Suprapubic skin (tissue), 4 donors: ENCODE measurements at places on chromosomes 2 and 18. TPM values are rescaled to one million over a fixed set of nuclear protein-coding genes. Genes with fewer than 3 reads are reported as not detected.

TACR1 gene
- 0.91 TPM for total RNA-seq

FOXD4L1 gene
- not detected for total RNA-seq

TMEM163 gene
- total RNA-seq, result not detected

RAPGEF4 gene
- 49.5 TPM for total RNA-seq

SCTR gene
- not detected for total RNA-seq

ASTL gene
- 0.87 TPM for total RNA-seq

GULP1 gene
- 16.2 TPM for total RNA-seq

COLEC11 gene
- not detected for total RNA-seq

FBXO48 gene
- 2.2 TPM for total RNA-seq

SNED1 gene
- 11.5 TPM for total RNA-seq

TRPM8 gene
- not detected for total RNA-seq

DSC3 gene
- total RNA-seq, result 826 TPM

TUBA4B gene
- total RNA-seq, result not detected

RAB17 gene
- 3.3 TPM for total RNA-seq

B4GALT6 gene
- total RNA-seq, result 3.4 TPM

STPG4 gene
- 0.49 TPM for total RNA-seq

KCTD1 gene
- 74.2 TPM for total RNA-seq

MERTK gene
- 5.5 TPM for total RNA-seq

DPP10 gene
- not detected for total RNA-seq

IL1F10 gene
- total RNA-seq, result 20.6 TPM

TFPI gene
- 13.7 TPM for total RNA-seq

TLX2 gene
- not detected for total RNA-seq

PLEK gene
- total RNA-seq, result 1.1 TPM

OSBPL6 gene
- 19.5 TPM for total RNA-seq

IL36B gene
- 1.5 TPM for total RNA-seq

DOK6 gene
- 0.21 TPM for total RNA-seq

MXD1 gene
- 17.1 TPM for total RNA-seq
